ENCODE measurements at places on chromosomes 1 and 21.

DNA sequence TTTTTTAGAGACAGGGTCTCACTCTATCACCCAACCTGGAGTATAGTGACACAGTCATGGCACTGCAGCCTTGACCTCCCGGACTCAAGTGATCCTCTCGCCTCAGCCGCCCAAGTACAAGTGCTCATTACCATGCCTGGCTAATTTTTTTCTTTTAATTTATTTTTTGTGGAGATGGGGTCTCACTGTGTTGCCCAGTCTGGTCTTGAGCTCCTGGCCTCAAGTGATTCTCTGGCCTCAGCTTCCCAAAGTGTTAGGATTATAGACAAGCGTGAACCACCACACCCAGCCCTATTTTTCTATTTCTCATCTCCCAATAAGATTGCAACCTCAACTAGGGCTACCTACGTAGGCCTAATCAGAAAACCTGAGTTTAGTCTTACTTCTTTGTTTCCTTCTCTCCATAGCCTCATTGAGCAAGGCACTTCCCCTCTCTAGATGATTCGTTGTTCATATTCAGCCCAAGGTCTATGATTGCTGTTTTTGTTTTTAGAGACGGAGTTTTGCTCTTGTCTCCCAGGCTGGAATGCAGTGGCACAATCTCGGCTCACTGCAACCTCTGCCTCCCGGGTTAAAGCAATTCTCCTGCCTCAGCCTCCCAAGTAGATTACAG lies 1.1 kb upstream of the KPNA6 start:
- no peak for DNase-seq

GRCh38 chr1:197671140-197671539 lies 104.1 kb downstream of the DENND1B start:
- no peak for DNase-seq

DNA sequence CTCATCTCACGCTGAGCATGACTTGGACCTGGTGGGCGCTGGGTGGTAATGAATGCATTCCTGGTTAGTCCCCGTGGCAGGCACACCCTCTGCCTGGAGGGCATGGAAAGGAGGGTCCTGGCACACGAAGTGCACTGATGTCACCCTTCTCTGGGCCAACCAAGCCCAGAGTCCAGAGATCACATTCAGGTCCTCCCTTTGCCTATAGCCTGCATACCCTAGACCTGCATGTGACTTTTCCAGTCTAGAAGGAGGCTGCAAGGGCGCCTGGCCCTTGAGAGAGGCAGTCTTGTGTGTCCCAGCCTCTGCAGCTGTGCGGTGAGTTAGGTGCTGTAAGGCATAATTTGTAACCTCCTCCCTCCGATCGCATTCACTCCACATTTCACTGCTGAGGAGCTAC lies 22.1 kb downstream of the PADI2 start:
- no peak for DNase-seq

- DNase-seq, result no peak
Measured at GRCh38 chr1:215405211-215405610, 161.9 kb upstream of the KCTD3 start.

- DNase-seq, result no peak
Measured at GRCh38 chr21:42537106-42537742, 23.6 kb downstream of the SLC37A1 start.

DNA sequence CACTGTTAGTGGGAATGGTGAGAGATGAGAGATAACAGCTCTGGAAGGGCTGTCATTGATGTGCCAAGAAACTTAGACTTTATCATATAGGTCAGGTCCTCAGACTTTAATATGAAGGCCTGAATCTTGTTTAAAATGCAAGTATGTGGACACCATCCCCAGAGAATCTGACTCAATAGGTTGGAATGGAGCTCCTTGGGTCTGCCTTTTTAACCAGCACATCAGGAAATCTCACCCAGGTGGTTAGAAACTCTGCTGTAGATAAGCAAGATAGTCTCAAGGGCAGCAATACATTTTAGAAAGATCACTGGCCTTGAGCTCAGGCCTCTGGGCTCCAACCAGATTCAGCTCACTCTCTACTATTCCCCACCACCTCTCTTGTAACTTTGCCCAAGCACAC lies 180.4 kb downstream of the SLC44A5 start:
- DNase-seq, result no peak

DNA sequence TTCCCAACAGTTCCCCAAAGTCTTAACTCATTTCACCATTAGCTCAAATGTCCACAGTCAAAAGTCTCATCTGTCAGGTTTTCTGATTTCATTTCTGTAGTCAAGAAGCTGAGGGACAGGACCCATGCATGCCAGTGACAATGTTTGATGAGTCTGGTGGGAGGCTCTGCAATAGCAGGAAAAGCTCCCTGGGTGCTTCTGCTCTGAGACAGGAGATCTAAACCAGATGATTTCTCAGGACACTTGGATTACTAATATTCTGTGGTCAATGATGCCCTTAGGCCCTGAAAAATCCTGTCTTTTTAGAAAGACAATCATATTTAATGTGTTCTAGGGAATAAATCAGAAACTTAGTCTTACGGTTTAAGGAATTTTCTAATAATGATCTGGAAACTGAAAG lies 56.4 kb downstream of the PCBP3 start:
- DNase-seq, result no peak
